ENCODE measurements at places on chromosomes 7 and 10. TPM values are rescaled to one million over a fixed set of nuclear protein-coding genes. Genes with fewer than 3 reads are reported as not detected.

GRCh38 chr7:158067219-158067930 lies 520.2 kb downstream of the PTPRN2 start:
- no peak for DNase-seq

GRCh38 chr10:35119378-35119777 lies 7.3 kb upstream of the CREM start:
- DNase-seq, result no peak

DNA sequence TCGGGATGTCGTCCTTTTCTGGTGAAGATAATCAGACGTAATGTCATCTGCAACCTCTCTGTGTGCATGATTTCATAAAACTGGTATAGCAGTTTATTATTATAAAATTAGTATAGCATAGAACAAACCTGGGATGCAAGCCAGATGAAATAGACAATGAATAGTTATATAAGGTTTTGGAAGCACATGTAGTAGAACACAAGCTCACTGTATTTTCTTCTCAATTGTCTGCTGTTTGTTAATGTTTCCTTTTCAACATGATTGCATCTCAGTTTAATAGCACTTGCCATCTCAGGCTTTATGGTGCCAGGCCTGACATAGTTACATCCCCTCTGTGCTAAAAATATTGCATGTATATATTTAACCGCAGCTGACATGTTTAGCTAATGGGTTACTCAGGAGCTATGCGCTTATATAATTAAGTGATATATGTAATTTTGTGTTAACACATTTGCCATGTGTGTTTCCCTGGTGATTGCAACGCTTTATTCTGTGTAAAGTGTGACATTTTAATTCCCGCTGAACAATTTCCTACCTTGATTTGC lies 132.7 kb downstream of the ARID5B start:
- no peak for DNase-seq

GRCh38 chr7:141193066-141193465 lies 119.2 kb downstream of the TMEM178B start:
- DNase-seq, result no peak

DNA sequence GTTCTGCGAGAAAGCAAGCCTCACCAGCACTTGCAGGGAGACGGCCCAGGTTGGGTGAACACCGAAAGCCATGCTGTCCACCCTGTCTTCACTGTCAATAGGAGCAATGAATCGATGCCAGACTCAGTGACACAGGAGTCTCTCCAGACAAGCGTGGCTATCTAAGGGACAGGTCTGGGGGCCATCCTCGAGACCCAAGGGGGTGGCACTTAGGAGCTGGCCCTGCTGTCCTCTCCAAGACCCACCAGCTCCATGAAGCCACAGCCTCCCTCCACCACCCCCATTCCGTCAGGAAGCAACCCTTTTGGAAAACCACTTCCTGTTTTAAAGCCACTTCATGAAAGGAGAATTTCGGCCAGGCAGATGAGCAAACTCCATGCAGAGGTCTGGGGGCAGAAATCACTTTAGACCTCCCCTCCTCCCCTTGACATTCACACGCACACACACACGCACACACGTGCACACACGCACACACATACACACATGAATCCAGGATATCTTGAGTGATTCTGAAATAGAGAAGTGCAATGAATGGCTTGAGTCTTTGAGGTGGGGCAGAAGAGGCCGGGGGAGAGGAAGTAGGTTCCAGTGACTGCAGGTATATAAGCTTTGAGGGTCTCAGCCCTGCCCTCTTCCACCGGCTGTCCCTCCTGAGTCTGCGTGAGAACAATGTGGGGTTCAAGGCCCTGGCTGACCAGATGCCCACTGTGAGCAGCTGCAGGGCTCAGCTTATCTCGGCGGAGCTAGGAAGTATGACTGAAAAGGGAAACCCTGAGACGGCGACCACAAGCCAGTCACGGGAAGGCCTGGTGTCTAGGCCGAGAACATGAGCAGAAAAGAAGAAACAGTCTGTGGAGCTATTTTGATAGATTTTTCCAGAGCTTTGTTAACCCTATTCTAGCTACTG lies 25.0 kb downstream of the RGS10 start:
- no peak for DNase-seq

GRCh38 chr10:14659626-14660196 lies 115.0 kb downstream of the FAM107B start:
- DNase-seq, result no peak

DNA sequence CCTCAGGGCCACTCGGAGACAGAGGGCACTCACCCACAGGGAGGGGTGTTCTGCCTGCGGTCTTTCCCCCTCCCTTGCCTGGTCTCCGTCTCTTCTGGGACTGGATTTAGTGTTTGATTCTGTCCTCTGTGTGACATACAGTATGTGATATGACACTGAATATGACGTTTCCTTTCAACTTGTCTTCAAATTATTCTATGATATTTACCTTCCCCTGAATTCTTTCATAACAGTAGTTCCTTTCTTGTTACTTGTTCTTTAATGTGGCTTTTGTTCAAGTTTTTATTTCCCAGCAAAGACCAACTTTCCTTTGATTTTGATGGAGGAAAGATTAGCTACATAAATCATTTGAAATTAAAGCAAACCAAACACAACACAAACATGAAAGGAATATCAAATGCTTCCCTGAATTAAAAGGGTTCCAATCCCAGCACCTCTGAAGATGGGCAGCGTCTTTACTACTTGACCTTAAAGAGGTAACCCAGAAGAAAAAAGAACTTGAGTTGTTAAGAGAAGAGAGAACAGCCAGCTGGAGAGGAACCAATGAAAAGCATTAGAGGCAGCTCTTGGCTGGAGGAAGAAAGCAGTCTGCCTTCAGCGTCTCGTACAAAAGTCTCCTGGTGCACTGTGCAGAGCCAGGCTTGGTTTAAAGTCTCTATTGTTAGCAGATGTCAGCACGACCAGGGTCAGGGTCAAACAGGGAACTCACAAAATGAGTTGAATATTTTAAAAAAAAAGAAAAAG lies 18.3 kb upstream of the RHEB start:
- DNase-seq, result no peak

- DNase-seq, result no peak
Observed at GRCh38 chr10:36341471-36341870, 699.4 kb upstream of the FZD8 start.

DNA sequence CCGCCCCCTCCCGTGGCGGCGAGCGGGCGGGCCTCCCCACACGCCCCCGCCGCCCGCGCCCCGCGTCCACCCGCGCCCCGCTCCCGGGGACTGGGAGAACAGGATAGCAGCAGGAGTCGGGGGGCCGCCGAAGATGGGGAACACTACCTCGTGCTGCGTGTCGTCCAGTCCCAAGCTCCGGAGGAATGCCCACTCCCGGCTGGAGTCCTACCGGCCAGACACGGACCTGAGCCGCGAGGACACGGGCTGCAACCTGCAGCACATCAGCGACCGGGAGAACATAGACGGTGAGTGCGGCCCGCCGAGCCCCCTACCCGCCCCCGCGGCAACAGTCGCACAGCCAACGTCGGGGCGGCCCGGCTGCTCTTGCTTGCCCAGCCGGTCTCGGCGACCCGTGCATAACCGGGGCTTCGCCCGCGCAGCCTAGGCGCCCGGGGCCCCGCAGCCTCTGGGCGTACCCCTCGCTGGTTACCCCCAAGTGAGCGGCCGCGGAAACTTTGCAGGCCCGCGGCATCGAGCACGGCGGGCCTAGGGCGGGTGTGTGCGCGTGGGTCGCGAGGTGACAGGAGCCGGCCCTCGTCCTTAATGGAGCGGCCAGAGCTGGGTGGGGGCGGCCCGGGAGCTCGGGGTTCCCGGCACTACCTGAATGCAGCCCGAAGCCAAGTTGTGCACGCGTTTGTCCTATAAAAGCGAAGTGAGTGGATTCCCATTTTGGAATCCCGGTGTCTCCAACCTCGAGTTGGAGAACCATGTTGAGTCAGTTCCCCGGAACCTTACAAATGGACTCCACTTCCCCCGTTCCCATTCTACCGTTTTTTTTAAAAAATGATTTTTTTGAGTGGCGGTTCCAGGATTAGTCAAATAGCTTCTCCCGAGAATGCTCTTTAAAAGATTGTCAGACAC lies 863 bp downstream of the CCNY start:
- DNase-seq, result no peak

GRCh38 chr10:97570789-97571471 lies 1.6 kb upstream of the ANKRD2 start:
- DNase-seq, result no peak

- DNase-seq, result no peak
Observed at GRCh38 chr10:98858525-98858924, 377.1 kb downstream of the HPSE2 start.

DNA sequence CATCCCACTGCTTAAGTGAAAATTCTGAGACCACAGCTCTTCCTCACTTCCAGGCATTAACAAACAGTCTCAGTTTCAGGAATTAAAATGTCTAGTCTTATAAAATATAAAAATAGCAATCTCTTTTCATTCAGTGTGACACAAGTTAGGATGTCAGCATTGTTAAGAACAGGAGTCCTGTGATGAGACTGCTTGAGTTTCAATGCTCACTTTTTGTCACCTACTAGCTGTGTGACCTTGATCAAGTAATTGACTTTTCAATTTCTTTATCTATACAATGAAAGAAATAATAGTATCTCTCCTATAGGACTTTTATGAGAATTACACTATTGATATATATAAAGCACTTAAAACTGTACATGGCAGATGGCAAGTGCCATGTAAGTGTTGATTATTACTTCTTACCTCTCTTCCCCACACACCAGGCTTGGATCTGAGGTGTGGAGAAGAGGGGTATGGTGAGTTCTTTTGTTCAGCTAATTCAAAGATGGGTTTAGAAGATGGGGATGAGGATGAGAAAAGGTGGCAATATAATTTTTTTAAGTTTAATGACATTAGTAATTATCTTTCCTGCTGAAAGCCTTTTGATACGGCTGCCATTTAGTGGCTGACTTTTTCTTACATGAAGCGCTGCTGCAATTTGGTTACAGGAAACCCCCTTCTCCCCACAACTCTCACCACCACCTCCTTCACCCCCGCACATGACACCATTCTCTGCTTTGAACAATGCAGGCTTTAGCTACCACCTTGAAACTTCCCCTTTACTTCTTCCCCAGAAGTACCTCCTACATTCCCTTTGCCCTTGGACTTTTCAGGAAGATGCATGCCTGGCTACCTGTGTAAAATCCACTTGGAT lies 20.8 kb upstream of the HYAL4 start:
- no peak for DNase-seq

- DNase-seq, result no peak
Observed at GRCh38 chr7:123569352-123570010, 11.9 kb upstream of the NDUFA5 start.

GRCh38 chr7:142716596-142716995 lies 32.7 kb upstream of the PRSS1 start:
- no peak for DNase-seq

The TEX47 gene
- not detected for total RNA-seq

The ADCY1 gene
- 26.9 TPM for total RNA-seq

The SNCG gene
- 4.8 TPM for total RNA-seq

The CUBN gene
- 0.04 TPM for total RNA-seq

The OR13A1 gene
- not detected for total RNA-seq

The MMD2 gene
- total RNA-seq, result not detected

The KCNIP2 gene
- 4.7 TPM for total RNA-seq

The ZPBP gene
- not detected for total RNA-seq

Data from H1 (cell line).